ELF-1 (cell line): ENCODE measurements at places on chromosomes 12 and 14.

GRCh38 chr12:110403146-110403975, at the start of gene ANAPC7:
ANAPC7 (minus strand) TSS chr12:110403708; CDS start chr12:110403627, 81 bp downstream.
- DNase-seq = peak; percentile 94

GRCh38 chr12:517538-517937, 57.8 kb downstream of the B4GALNT3 start:
- no peak for DNase-seq

DNA sequence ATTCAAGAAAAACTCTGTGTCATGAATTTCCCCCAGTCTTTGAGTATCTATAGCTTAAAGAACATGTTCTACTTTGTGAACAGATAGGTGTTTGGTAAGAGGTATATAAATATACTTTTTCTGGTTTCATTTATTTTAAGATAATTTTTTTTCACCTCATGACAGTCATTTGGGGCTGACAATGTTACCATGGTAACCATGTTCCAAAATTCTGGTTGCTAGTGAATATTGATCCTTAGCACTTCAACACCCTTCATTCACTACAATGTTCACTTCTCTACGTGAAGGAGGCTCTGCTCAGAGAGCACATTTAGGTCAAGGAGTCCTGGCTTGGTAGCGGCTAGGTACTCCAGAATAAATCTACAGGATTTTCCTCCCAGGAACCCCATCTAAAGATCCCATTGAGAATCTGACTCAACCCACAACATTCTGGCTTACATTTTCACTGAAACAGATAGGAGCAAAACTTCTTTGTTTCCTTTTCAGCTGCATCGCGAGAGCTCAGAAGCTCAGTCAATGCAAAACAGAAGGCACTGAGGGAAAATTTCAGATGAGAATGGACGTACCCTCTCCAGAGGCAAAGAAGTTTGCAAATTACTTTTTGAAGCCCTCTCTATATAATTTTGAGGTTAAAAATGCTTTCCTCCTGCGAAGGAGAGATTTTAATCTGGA, 93.6 kb downstream of the ARF6 start:
- DNase-seq = no peak

DNA sequence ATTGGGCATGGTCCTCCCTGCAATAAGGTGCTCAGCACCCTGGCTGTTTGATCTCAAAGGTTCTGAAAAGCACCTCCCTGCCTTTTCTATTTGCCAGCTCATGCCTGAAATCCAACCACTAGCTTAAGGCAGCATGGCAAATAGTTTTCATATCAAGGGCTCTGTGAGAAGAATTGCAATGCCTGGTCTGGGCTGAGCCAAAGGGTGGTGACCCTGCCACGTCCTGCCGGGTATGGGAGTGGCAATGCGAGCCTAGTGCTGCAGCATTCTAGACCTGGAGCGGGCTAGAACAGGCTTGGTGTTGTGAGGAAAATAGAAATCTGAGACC, 2.3 kb upstream of the SCNN1A start:
- DNase-seq = no peak

DNA sequence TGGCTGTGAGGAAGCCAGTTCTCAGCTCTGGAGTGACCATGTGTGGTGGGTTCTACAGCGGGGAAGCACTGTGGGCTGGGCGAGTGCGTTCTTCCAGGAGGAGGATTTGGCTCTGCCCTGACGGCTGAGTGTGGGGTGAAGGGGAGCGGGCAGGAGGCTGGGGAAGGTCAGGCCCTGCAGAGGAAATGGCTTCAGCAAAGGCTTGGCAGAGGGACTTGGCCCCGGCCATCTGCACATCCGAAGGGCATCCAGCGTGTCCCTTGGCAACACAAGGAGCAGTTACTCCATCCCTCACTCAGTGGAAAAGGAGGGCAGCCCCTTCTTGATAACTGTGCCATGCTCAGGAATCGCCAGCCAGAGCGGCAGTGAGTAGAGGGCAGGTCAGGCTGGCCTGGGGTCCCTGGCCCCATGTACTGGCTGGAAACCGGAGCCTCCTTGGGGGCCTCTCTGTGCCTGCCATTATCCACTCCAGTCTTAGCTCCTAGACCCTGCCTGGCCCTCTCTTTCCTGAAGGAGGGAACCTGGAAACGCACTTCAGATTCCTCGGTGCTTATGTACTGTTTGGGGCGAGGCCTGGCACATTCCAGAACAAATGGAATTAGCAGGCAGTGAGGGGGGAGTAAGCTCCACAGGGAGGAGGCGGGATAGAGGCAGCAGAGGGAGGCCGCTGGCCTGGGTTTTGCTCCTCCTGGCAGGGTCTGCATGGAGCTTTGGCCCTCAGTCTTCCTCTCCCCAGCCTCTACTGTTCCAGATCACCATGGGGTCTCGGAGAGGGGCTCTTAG, 133.6 kb upstream of the NCOR2 start:
- peak; percentile 79 for DNase-seq

DNA sequence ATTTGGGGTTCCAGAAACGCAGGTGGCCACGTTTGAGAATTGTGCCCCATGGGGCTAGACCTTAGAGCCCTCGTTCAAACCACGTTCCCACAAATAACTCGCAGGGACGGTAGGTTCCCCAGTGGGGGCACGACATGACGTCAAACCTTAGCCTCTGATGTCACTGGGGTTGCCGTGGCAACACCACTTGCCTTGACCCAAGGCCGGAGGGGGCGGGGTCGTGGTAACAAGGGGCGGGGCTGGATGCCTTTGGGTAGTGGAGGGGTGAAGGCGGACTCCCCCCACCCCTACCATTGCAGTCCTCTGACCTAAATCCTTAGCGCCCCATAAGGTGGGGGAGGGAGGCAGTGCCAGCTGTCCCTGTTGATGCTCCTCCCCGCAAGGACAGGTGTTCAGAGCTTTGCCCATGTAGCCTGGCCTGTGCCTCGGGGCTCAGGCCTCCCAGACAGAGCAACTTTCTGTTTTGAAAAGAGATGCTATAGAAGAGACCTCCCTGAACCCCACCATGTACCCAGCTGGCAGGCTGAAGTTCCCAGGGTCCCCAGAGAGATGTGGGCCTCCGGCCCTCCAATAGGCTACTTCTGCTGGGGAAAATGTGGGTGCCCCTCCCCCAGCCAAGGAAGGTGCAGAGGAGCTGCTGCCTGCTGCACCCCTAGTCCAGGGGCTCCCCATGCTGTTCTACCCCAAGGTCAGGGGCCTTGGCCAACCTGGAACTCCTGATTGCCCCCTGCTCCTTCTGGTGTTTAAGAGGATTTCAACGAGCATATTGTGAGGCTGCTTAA, 1.9 kb downstream of the FAM222A start:
- no peak for DNase-seq
